Right hindlimb (tissue), 1 donor: ENCODE measurements at places on chromosomes 7 and 10.

- no peak for DNase-seq
Measured at GRCh38 chr10:130721971-130722370, 585.8 kb downstream of the GLRX3 start.

GRCh38 chr10:115092555-115093285, 445 bp upstream of the ATRNL1 start:
- peak; percentile 79 for DNase-seq

DNA sequence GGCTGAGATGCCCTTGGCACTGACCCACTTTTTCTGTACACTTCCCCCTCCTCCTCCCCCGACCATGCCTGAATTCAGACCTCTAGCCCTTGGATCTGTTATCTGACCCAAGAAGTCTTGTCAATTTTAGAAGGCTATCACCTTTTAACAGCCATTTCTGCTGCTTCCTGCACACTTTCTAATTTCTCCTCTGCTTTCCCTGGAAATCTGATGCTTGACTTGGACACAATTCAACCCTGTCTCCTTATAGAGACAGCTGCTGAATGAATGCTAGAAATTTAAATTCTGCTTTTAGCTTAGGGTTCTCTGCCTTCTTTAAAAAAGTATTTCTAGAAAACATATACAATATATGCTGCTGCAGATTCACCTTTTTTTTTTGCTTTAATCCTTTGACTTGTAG, 417.9 kb upstream of the KLF6 start:
- DNase-seq: no peak

GRCh38 chr7:29877196-29877595, 70.9 kb downstream of the WIPF3 start:
- no peak for DNase-seq

DNA sequence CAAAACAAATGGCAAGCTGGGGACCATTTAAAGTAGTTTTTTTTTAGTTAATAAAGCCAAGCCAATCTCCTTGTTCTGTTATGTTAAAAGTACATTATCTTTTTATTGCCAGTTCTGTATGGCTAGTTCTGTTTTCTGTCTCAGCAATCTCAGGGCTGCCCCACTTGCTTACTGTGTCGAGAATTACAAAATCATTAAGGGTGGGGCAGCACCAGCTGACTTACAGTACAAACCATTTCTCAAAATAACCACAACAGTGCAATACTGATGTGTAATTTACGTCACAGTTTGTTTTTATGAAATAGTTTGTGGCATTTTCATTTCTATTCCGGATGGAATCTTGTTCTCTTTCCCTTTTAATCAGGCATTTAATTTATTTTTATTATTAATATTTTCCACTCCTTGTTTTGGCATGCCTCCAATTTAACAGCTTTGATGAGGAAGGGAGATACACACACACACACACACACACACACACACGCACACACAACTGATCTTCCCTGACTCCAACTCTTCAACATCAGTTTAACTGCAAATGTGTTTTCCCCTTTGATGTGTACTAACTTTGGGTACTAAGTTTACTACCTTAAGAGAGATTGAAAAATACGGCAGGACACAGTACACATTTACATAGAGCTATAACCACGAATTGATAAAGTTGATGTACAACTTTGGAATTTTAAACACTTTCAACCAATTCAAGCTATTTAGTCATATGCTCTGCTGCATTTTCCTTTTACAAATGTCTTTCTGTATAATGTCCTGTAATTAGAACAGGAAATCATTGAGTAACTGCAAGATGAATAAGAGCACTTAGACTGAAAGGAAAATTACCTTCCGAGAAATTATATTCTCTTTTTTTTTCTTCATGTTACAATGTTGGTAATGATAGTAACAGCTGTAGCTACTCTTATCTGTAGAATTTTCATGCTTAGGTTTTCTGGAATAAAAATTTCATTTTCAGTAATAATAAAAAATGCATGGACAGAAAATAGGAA, 91.5 kb downstream of the ARID5B start:
- DNase-seq: peak; percentile 53

DNA sequence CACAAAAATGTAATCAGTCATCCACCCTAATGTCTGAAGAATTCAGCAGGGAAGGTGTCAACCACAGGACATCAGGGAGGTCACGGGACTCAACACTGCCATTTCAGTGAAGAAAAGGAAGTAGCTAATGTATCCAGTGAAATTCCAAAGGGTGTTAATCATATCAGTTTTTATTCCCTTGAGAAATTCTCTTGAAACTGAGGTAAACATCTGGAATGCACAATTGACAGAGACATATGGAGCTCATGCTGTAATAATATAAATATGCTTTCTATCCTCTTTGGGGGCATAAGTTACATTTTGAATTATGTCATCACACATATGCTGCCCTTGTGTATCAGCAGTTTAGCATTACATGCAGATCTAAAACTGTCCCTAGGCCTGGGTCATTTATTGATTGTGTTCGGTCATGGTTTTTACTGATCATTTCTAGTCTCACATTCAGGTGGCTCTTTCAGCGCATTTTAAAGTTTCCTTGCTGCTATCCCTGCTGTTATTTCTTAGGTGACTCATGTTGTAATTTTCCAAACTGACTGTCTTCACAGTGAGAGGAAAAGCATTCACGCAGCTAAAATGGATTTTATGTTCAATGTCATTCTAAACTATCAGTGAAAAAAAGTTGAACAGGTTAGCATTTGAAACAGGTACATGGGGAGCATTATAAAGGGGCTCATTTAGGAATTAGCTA, 273.9 kb downstream of the TSPAN12 start:
- DNase-seq: no peak

DNA sequence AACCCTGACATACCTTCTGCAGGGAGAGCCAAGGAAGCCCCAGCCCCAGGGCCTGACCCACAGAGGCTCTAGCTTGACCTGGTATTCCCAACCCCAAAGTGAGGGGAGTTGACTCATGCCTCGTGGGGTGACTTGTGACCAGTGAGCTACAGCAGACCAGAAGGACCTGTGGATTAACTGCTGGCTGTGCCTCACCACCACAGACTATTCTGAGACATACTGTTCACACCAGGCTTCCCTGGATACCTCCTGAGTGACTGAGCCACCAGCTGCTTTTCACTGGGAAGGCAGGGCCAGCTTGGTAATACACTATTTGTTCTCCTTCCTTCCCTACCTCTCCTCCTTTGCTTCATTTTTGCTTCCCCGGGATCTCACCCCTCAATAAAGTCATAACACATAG, 7.3 kb downstream of the PLXNA4 start:
- no peak for DNase-seq

- no peak for DNase-seq
Measured at GRCh38 chr7:83876593-83876992, 227.7 kb upstream of the SEMA3E start.

- no peak for DNase-seq
Measured at GRCh38 chr7:87567052-87567451, 33.6 kb downstream of the ABCB1 start.
